NCI-H1105 treated with DMSO at 0.1 percent for 48 hours (cell line): ENCODE measurements at places on chromosomes 5 and 9.

GRCh38 chr9:128061275-128061960 is 5.7 kb downstream of the NAIF1 start:
- DNase-seq: no peak

- DNase-seq: no peak
Measured at GRCh38 chr9:35660966-35661415, 2.9 kb downstream of the CCDC107 start.

GRCh38 chr5:177132136-177133095 is 1.2 kb upstream of the NSD1 start:
- DNase-seq: no peak

DNA sequence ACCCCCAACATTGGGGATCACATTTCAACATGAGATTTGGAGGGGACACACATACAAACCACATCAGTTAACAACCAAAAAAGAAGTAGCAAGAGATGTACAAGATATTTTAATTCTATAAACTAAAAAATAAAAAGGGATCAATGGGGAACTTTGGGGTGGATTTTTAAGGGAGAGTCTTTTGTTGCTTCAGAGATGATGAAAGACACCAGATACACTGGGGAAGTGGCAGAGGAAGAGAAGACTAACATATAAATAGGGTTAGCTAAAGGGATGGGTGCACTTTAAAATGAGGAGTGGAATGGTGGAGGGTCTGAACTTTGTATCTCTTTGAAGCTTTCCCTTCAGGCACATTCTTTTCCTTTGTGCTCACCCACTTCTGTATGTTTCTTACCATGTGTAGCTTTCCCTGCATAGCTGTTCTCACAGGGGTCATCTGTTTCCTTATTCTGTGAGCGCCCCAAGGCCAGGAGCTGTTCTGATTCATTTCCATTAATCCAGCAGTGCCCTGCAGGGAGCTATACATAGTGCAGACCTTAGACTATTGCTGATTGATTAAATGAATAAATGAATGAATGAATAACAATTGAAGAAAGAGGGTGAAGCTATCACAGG is 531.6 kb upstream of the KLF4 start:
- no peak for DNase-seq

DNA sequence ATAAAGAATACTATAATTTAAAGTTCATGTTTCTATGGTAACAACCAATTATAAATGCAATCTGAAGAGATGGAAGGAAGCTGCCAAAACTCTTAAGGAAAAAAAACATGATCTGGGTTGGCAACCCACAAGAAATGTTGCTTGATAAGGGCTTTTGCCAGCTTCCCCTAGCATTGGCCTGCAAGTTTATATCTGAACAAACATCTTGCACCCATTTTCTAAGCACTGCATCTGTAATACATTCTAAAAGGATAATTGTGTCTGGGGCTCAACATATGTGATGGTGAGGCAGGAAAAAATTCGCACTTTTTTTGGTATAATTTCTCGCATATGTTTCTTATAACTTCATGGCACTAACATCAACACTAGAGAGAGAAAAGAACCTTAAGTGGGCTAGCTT is 276.4 kb downstream of the FBXL7 start:
- no peak for DNase-seq

- DNase-seq: no peak
Measured at GRCh38 chr5:132073231-132074013, at the start of gene CSF2. Gene CSF2, plus strand, starts transcription at chr5:132073789. Its CDS starts 35 bp downstream, at chr5:132073824.

DNA sequence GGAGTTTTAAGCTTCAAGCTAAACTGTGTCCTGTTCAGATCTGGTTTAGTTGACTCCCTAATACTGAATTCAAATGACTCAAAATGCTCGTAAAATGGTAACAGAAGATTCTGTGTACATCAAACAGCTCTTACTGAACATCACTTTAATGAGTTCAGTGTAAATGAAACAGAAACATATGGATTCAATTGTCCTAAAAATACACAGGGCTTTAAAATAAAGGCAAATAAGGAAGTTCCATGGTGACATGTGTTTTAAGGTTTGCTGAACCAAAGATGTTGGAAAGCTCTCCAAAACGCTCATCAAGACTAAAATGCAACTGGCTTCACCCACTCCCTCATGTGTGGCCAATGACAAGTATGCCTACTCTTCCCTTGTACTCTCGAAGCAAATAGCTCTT is 340.0 kb upstream of the PIK3R1 start:
- DNase-seq: no peak

- DNase-seq: no peak
Measured at GRCh38 chr5:105088961-105089360, 1526.4 kb upstream of the NUDT12 start.

GRCh38 chr5:158450751-158451171 is 591.8 kb upstream of the CLINT1 start:
- DNase-seq: no peak

DNA sequence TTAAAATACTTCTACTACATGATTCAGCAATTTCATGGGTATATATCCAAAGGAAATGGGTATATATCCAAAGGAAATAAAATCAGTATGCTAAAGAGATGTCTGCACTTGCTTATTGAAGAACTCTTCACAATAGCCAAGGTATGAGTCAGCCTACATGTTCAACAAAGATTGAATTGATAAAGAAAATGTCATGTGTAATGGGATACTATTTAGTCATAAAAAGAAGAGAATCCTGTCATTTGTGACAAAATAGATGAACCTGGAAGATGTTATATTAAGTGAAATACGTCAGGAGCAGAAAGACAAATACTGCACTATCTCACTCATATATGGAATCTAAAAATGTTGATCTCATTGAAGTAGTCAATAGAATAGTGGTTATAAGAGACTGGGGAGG is 944.5 kb upstream of the CTNND2 start:
- DNase-seq: no peak

DNA sequence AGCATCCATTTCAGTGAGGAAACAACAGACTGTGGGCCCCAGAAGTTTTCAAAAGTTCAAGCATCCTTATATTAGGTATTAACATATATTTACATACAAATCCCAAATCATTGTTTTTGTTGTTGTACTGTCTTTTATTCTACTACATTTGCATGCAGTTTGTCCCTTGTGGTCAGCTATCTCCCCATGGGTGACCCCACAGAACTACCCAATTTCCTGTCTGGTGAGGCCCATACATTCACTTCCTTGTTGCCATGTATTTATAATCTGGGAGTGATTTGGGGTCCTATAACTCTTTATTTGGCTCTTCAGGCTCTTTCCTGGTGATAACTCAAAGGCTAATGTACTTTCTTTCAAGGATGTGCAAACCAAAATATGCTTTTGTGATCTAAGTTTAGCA is 3.3 kb upstream of the CD180 start:
- no peak for DNase-seq

DNA sequence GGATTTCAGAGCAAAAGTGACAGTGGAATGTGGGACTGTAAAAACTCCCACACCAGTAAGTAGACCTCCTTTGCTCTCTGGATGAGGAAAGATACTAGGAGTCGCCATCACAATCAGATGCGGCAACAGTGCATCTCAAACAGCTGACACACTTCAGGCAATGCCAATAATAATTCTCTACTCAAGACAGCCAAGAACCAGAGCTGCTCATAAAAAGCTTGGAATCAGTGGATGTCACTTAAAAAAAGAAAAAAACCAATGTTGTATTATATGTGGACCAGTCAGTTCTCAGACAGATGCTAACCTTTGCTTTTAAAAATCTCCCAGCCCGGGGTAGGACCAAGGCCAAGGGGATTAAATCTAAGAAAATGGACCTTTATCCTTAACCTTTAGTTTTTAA is 185.0 kb downstream of the GNA14 start:
- no peak for DNase-seq

DNA sequence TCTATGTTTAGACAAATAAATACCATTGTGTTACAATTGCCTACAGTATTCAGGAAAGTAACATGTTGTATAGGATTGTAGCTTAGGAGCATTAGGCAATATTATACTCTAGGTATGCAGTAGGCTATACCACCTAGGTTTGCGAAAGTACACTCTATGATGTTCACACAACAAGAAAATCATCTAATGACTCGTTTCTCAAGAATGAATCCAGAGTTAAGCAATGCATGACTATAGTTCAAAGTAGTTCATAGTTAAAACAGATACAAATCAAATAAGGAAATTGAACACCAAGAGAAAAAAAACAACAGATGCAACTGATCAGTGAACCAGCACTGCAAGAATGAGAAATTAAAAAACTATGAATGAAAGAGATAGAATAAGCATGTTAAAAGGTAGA is 27.6 kb upstream of the ABLIM3 start:
- no peak for DNase-seq

DNA sequence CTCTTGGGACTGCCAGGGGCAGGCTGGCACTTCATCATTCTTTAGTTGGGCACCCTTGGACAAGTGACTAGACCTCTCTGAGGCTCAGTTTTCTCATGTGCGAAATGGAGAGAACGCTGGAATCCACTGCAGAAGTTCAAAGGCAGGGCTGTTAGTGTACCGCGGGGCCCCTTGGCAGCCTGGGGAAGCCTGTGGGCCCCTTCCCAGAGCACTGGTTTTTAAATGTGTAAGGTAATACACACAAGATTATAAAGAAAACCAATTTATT is 209.5 kb upstream of the MVB12B start:
- no peak for DNase-seq

DNA sequence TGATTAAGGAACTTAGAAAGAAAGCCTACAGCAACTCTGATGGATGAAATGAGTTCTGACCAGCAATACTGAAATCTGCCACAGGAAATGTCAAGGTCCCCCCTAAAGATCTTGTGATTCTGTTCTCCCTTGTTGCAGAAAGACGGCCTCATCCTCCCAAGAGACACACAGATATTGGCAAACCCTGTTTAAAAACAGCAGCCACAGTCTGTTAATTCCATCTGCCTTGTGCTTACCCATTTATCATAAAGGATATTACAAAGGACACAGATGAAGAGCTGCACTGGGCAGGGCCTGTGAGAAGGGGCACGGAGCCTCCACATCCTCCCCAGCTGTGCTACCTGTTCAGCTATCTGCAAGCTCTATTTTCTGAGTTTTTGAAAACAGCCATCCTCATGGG is 15.2 kb downstream of the RAPGEF1 start:
- DNase-seq: no peak
